Fibroblast of lung (primary cell): ENCODE measurements at places on chromosomes 16 and 17.

GRCh38 chr17:49703557-49704277 is 4.0 kb downstream of the SLC35B1 start:
- peak; percentile 49 for DNase-seq

DNA sequence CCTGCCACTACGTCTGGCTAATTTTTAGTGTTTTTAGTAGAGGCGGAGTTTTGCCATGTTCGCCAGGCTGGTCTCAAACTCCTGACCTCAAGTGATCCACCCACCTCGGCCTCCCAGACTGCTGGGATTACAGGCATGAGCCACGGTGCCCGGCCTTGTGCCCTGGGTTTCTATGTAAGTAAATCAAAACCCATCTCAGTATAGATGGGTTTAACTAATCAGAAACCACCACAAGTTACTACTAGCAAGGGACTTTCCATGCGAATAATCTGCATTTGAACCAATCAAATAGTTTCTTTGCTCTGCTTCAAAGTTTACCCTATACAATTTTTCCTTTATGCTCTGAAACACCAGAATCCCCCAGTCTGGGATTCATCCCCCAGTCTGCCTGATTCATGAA is 16.5 kb upstream of the EIF1 start:
- no peak for DNase-seq

GRCh38 chr17:18225642-18226283 is 328 bp downstream of the LLGL1 start:
- no peak for DNase-seq

DNA sequence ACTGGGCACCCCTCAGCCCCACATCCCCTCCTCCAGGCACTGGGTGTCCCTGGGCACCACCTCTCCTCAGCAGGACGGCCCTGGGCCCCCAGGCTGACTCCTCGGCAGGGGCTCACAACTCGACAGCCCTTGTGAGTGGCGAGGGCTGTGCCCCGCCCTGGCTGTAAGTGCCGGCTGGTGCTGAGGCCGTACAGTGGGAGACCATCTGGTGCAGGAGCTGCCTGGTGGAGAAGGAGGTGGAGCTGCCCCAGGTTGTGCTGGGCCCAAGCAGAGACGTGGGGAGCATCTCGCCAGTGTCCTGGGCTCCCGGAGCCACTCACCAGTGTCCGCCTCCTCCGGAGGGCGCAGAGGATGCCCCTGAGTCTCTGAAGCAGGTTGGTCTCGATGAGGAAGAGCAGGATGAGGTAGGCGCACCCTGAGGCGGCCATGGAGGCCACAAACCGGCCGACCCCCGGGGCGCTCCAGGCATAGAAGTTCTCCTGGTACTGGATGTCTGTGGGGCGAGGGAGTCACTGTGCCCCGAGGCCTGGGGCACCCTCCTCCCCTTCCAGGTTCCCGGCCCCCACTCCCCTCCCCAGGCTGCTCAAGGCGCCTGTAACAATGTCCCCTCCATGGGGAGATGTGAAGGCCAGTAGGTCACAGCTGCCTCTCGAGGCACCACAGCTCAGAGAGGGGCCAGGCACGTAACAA is 15.1 kb upstream of the RNPS1 start:
- no peak for DNase-seq

GRCh38 chr16:28093385-28093725 is 29.8 kb upstream of the GSG1L start:
- DNase-seq: no peak

DNA sequence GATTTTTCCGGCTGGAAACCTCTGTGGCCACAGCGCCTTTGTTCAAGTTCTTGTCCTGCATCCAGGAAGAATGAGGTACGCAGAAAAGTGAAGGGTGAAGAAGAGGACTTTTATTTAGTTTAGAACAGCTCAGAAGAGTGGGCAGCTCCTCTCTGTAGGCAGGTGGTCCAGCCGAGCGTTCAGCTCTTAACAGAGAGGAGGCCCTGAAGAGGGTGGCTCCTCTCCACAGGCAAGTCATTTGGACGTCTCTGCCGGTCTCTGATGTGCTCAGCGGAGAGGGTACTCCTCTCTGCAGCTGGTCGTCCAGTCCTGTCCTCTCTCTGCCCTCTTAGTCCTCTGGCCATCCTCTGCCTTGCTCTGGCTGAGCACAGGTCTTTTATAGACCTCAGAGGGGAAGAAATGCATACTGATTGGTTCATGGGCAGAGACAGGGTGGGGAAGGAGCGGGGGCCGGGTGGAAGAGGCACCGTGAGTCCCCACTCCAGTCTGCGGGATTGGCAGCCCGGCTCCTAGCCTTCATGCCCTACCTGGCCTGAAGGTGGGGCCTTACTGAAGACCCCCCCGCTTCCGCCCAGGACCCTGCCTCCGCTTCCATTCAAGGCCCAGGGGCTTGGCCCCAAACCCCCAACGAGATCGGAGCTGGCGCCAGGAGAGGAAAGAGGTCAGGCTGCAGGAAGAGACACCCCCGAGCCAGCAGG is 70.0 kb upstream of the NKD1 start:
- no peak for DNase-seq

GRCh38 chr17:49018748-49019147 is 21.6 kb downstream of the IGF2BP1 start:
- no peak for DNase-seq

DNA sequence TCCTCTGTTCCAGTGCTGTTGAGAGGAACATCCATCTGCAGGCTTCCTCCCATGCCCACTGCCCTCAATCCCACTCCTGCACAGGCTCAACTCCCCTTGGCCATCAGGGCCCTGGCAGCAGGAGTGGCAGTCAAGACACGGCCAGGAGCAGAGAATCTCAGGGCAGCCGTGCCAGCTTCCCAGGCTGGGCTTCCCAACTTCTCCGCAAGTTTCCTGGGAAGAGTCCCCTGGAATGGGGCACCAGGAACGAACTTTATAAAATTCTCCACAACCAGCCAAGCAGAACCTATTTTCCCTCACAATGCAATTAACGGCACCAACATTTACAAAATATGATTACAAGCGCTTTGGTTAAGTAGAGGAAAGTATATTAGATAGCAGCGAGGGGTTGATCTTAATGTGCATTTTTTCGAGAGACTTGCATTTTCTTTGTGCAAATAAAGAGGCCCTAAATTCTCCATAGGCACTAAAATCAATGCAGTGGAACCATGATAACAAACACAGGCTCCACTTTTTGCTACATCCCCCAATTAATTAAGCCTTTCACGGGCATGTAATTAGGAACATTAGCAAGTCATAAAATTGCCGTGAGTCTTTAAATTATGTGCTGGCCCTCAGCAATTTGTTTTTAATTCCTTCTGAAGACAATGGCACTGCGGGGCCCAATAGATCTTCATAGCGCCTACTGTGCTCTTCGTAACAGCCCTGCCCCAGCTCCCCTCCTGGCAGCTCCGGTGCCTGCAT is 99.9 kb upstream of the LHX1 start:
- no peak for DNase-seq

DNA sequence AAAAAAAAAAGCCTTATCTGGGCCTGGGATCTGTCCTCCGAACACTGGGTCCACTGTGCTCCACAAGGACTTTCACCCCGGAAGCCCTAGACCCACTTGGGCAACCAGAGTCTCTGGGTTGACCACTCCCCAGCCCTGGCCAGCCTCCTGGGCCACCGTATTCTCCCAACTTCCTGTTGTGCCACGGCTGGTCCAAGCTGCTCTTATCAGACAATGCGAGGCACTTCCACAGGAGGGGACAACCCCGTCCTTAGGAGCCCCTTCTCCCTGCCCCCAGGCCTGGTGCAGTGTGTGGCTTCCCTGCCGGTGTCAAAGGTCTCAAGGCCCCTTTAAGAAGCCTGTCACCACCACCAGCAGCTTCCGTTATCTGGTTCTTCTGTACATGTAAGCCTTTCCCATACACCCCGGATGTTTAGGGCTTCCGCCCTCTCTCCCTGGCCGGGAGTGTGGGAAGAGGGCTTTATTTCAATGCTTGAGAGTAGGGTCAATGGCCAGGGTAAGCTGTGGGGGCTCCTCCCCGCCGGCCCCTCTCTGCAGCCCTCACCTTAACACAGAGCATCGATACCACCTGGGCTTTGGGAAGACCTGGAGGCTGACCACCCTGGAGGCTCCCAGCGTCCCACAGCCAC is 313.0 kb downstream of the SEC14L1 start:
- DNase-seq: no peak

DNA sequence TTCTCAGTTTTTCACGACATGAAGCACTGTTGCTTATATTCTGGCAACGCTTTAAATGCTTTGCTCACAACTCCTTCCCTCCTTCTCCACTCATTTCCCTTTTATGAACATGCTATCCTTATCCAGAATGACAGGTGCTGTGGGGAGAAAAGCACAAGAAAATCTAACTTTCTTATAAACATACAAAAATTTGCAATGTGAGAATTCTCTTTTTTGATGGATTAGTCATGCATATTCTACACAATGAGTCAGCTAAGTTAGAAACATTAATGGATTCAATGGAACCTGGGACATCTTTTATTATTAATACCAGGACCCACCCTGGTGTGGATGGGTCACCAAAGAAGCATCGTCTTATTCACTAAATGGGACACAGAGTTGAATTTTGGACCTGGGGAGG is 234.6 kb upstream of the CDH5 start:
- peak; percentile 64 for DNase-seq

- peak; percentile 48 for DNase-seq
Observed at GRCh38 chr17:40461732-40462342, 18.6 kb downstream of the IGFBP4 start.

DNA sequence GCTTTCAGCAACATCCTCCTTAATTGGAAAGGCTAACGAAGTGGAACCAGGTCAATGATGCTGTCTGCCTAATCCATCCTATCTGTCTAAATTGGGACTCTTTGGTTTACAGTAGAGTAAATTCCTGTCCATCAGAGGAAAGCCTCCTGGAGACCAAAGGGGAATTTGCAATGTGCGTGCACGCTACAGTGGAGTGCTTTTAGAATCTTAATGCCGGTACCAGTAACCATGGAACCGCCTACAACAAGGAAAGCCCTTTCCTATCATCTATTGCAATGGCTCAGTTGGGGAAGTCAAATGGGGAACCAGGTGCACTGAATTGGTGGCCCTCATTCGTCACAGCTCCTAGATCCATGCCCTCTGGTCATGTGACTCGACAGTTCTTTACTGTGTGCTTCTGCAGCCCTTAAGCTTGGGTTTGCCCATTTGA is 110.1 kb downstream of the XYLT1 start:
- no peak for DNase-seq

GRCh38 chr17:7074931-7075330 is 5.1 kb downstream of the CLEC10A start:
- DNase-seq: no peak

GRCh38 chr16:85278839-85279238 is 166.6 kb upstream of the CIBAR2 start:
- DNase-seq: no peak

DNA sequence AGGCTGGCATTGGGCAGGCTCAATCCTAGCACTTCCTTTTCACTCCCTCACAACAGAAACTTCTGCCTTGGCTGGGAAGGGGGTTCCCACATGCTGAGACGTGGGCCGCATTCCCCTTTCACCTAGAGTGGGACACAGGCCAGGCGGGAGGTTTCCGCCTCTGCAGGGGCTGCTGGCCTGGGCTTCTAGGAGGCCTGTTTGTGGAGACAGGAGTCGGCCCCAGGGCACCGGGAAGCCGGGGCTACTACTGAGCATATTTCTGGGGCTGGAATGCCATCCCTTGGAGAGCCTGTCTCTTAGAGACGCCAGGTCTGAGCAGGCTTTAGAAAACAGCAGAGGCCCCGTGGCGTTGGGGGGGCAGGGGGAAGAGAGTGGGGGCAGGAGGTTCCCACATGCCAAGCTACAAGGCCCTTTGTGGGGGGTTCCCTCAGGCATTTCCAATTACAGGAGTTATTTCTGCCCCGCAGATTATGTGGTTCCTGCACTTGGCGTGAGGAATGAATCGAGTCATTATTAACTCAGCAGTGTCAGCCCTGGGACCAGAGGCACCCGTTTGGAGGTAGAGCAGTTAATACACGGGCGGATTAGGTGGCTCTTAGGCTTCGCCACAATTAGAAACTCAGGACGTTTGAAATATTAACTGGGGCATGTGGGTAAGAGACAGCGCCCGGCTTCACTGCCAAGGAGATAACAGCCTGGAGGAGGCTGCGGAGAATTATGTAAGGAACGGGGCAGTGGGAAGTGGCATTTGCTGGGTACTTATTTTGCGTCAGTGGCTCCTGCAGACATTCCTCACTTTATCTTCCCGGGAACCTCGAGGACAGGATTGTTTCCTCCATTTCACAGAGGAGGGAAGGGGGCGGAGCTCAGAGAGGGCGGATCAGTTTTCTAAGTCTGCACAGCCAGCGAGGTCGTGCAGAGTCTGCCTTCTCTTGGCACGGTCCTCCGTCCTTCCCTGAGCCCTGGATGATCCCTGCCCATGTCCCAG is 162.5 kb downstream of the MAF start:
- DNase-seq: no peak

GRCh38 chr16:23145608-23146007 is 3.6 kb downstream of the USP31 start:
- peak; percentile 85 for DNase-seq

GRCh38 chr17:10628756-10629155 is 28.4 kb downstream of the MYH3 start:
- DNase-seq: no peak

DNA sequence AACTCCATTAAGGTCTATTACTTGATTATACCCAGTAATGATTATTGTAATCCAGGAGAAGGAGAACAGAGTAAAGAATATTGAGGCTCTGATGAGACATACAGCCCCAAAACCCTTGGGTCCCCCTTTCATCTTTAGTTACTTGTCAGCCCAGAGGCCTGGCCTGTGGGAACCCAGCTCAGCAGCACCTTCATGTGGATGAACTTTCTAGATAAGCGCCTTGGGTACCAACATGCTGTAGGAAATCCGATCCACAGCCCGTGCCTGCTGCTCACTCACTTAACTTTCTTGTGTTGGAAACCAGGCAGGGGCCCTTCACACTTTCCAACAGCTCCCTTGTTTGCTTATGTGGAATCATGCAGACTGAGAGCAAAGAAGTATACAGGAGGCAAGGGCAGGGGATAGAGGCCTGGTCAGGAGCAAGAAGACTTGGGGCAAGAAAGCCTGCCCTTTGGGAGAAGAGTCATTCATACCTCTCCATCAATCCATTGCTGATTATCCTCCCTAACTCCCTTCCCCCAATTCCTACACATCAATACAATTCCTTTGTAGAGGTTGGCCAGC is 64.0 kb upstream of the SOX9 start:
- DNase-seq: no peak

- peak; percentile 40 for DNase-seq
Observed at GRCh38 chr17:76585649-76586593, at the start of gene ST6GALNAC2. Gene ST6GALNAC2 (minus strand): TSS chr17:76585860. CDS start chr17:76585808, 52 bp downstream.

- DNase-seq: no peak
Observed at GRCh38 chr17:82350182-82351030, 8.6 kb upstream of the TEX19 start.

- peak; percentile 91 for DNase-seq
Observed at GRCh38 chr17:64355536-64356303, 34.9 kb downstream of the PECAM1 start.

- DNase-seq: peak; percentile 50
Observed at GRCh38 chr16:12089492-12090150, 113.1 kb downstream of the SNX29 start.

- DNase-seq: no peak
Observed at GRCh38 chr17:78706271-78706915, 75.7 kb downstream of the CYTH1 start.

- no peak for DNase-seq
Observed at GRCh38 chr17:14204084-14204483, 32.6 kb downstream of the CDRT15 start.

- peak; percentile 60 for DNase-seq
Observed at GRCh38 chr17:34177642-34178041, 77.4 kb upstream of the CCL2 start.
